Activated T-cell treated with anti-CD3 and anti-CD28 coated beads, Interleukin-2, amount 50 U/mL, for 24 hours (primary cell): ENCODE measurements at places on chromosomes 2 and 18.

- DNase-seq: no peak
These were observed 436.3 kb downstream of the CBLN2 start for GRCh38 chr18:72107647-72108383.

DNA sequence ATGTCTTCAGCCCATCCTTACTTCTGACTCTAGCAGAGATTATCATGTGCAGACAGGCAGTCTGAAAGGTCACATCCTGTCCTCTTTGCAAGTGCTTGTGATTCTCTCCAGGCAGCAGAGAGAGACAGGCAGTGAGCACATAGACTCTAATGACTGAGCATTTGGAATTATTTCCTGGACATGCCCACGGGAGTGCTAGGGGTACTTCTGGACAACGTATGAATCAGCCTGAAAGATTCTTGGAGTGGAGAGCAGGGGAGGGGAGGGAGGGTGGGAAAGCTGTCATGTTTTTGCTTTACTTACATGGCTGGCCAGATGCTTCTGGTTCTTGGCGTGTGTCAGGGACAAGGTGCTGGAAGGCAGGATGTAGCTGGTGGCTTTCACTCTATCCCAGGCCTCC is 150.6 kb downstream of the RIF1 start:
- no peak for DNase-seq

DNA sequence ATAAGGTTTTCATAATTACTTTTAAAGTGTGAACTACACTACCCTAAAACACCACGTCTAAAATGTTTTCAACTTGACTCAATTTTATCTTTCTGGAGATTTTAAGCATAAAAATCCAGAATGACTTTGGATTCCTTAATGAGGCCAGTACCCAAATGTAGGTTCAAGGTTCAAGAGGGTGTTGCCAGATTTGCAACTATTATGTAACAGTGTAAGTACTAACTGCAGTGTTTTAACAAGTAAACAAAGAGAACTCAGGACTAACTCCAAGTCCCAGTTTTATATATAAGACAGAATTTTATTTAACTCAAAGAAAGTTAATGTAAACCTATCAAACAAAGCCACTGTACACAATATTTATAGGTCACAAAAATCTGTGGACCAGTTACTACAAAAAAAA is 5.7 kb downstream of the HIBCH start:
- DNase-seq: no peak

DNA sequence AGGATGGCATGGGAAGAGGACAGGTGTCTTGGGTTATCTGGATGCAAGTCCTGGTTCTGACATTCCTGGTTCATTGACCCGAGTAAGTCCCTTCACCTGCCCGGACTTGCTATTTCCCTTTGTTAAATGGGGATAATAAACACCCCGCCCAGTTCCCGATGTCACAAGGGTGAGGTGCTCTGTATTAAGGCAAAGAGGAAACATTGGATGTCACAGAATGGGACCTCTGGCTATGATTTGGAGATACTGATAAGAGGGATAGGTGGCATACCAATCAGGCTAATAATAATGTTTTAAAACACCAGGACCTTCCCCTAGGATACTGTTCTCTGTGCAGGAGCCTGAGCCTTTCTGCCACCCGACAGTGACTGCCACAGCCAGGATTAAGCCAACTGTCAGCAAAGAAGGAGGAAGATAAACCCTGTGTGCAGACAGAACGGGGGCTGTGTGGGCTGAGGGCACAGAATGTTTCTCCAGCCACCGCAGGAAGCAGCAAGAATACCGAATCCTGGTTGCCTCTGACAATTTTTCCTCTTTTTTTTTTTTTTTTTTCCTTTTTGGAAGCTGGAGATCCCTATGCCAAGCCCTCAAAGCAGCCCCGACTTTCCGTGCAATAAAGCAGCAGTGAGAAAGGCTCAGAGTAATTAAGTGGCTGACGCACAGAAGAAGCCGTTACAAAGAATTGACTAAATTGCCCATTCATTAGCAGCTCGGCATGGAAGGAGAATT is 336.6 kb downstream of the SMAD2 start:
- no peak for DNase-seq

DNA sequence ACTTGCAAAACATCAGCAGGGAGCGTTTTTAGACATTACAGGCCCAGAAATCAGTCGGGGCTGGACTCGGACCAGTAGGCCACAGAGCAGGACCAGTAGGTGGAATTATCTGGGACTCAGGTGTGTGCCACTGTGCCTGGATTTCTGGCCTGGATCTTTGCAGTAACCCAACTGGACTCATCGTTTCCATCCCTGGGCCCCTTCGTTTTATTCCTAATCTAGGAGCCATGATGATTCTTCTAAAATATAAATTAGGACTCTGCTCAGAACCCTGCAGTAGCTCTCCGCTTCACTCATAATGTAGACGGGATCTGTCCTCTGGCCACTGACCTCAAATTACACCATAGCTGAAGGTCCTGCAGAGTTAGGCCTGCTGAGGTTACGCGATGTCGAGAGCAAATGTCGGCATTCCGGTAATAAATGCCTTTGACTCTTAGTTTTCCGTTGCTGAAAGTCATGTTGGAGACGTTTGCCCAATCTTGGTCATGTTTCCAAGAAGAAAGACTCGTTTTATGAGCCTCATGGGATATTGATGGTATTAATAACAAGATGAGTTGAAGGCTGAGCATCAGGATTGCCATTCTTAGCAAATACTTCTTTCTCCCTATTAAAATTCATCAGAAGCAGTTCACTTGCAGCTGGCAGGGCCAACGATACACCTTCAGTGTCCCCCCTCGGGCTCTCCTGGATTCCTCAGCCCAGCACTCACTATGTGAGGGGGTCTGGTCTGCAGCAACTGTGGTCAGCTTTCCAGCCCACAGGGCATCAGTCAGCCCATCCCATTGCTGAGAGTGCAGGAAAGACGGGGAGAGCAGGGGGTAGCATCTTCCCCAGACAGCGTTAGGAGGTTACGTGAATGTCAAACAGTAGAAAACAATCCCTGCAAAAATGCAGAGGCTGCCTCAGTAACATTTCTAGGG is 39.9 kb upstream of the KLF11 start:
- DNase-seq: peak; percentile 1

- no peak for DNase-seq
These were observed 86.4 kb upstream of the MAP4K3 start for GRCh38 chr2:39523308-39524044.

GRCh38 chr18:63213331-63213900 is 106.2 kb downstream of the BCL2 start:
- peak; percentile 63 for DNase-seq

DNA sequence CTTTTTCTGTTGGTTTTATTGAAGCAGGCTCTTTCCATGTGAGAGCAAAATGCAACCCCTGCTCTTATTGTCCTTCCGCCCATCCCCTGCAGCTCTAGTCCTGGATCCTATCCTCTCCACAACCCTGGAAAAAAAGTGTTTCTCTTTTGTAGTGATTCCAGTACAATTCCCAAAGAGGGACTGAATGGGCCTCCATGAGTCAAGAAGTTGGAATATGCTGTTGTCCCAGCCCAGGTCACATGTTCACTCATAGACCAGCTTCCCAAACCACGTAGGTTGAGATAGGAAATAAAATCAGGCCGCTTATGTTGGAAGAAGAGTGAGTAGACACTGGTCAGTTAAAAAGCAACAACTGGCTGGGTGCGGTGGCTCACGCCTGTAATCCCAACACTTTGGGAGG is 39.4 kb downstream of the CPO start:
- DNase-seq: no peak
